ENCODE measurements at places on chromosomes 1 and 21.
A peak's percentile ranks its signal among the peaks of the same experiment; 100 is the strongest.

DNA sequence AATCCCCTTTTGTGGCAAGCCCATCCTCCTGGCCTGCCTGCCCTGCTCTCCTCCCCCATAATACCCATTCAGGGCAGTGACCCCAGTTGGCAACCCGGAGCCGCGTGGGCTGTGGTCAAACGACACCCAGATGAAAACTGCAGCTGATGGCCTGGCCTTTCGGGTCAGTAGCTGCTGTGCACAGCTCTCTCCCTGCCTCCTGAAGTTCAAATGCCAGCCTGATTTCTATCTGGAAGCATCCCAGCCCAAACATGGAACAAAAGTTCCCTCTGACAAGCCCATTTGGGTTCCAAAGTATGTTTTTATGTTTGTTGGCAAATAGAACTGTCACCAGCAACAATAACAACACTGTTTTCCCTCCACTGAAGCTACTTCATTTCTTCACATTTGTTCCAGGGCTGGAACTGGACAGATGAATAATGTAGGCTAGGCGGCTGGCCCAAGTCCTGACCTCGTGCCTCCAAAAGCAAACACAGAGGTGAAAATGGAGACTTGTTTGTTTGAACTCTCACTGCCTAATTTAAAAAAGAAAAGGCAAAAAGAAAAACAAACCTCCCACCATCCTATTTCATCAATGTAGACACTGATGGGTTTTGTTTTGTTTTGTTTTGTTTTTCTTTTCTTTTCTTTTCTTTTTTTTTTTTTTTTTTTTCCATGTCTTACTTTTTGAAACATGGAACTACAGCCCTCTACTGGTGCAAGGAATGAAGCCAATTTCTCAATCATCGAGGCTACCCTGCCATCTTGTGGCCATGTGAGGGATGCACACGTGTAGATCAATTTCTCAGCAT, 179.0 kb downstream of the ADSS2 start:
- H3K27me3 ChIP-seq = no peaks in the 10 kb centered on the region
- no peaks in the 10 kb centered on the region for H3K4me1 ChIP-seq
- DNase-seq = peak; percentile 70
- H3K36me3 ChIP-seq = no peaks in the 10 kb centered on the region
- H3K27ac ChIP-seq = no peak overlapping the region
- no peak overlapping the region for H3K4me3 ChIP-seq

DNA sequence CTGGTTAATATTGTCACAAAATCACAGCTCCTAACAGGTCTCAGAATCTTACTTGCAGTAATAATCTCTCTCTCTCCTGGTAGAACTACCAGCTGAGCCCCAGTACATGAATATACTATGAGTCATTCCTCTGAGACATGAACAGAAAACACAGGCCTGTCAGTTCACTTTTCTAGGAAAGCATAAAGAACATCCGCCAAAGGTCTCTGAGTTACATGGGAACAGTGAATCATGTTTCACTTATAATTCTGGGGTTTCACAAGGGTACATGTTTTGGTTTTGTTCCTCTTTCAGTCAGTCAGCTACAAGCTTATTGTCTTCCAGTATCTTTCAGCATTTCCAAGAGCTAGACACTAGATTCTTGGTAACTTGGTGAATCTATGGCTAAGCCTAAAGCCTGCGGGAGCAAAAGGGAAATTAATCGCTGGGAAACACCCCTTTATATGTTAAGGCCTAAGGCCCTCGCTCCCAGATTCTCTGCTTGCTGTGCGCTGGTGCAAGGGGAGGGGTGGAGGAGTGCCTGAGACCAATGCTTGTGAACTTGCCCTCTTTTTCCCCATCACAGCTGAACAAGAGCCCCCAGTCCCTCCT, 31.7 kb downstream of the IFNGR2 start:
- H3K27me3 ChIP-seq = no peaks in the 10 kb centered on the region
- H3K4me1 ChIP-seq = no peaks in the 10 kb centered on the region
- no peak overlapping the region for H3K4me3 ChIP-seq
- DNase-seq = no peak

- no peak overlapping the region for H3K4me3 ChIP-seq
- H3K4me1 ChIP-seq = no peaks in the 10 kb centered on the region
- no peaks in the 10 kb centered on the region for H3K36me3 ChIP-seq
- no peaks in the 10 kb centered on the region for H3K27me3 ChIP-seq
- no peak overlapping the region for H3K27ac ChIP-seq
These were observed 22.8 kb upstream of the RNU1-4 start for GRCh38 chr1:16717336-16718098.

DNA sequence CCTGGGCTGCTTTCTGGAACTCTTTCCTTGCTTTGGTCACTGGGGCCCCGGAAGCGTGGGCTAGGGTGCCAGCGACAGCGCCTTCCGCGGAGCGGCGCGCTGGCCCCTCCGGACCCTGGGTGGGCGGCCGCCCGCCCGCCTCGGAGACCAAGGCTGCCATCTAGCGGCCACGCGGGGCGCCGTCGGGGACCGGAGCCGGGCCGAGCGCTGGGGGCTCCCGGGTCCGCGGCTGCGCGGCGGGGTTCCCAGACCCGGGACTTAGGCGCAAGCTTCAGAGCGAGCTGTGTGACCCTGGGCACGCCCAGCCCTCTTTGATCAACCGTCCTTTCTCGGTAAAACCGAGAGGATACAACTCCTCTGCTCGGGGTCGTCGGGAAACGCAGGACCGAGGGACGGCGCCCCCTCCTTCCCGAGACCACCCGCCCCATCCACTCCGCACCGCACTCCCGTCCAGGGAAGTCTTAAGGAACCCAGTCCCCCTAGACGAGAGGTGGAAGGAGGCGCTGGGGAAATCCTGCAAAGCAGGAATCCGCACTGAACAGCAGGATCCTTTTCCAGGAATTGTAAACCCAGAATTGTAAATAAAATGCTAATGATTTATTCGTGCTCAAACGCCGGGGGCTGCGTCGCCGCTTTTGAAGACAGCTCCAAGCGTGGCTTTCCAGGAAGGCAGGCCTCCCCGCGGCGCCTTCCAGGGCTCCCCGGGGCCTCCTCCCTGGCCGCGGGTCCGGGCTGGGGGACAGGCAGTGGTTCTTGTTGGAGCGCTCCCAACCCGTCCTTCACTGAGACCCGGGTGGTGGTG, 41.2 kb downstream of the RRAGC start:
- H3K4me3 ChIP-seq = peak overlapping the region; percentile 34
- no peak overlapping the region for H3K27ac ChIP-seq
- peaks cover 16% of the 10 kb centered on the region for H3K4me1 ChIP-seq

DNA sequence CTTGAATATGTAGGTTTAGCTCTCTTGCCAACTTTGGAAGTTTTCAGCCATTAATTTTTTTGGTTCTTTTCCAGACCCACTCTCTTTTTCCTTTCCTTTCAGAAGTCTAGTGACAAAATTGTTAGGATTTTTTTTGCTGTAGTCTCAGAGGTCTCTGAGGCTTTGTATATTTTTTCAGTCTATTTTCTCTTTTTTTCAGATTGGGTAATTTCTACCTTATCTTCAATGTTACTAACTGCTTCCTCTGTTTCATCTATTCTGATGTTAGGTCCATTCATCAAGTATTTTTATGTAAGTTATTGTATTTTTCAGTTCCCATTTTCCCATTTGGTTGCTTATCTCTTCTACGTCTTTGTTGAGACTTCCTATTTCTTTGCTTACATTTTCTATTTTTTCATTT, 15.7 kb downstream of the RGS2 start:
- H3K36me3 ChIP-seq = no peaks in the 10 kb centered on the region
- H3K4me1 ChIP-seq = no peaks in the 10 kb centered on the region
- H3K27me3 ChIP-seq = no peaks in the 10 kb centered on the region
- no peak overlapping the region for H3K4me3 ChIP-seq
- DNase-seq = no peak

DNA sequence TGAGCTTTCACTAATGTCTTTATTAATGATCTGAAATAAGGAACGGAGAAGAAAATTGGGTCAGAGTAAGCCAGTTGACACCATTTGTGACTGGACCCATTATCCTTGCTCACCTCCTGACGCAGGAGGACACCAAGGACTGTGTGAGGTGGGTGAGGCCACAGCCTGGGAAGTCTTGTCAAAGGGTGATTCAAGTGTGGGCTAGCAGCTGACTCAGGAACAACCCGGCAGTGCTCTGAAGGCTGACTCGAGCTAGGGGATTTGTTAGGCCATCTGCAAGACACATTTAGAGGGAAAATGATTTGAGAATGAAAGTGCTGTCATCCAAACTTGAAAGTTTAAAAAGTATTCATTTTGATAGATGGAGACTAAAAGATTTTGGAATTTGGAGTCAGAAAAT, 21.2 kb downstream of the PRRX1 start:
- H3K27ac ChIP-seq = no peak overlapping the region
- H3K27me3 ChIP-seq = no peaks in the 10 kb centered on the region
- no peaks in the 10 kb centered on the region for H3K4me1 ChIP-seq
- H3K4me3 ChIP-seq = no peak overlapping the region
- H3K36me3 ChIP-seq = no peaks in the 10 kb centered on the region

DNA sequence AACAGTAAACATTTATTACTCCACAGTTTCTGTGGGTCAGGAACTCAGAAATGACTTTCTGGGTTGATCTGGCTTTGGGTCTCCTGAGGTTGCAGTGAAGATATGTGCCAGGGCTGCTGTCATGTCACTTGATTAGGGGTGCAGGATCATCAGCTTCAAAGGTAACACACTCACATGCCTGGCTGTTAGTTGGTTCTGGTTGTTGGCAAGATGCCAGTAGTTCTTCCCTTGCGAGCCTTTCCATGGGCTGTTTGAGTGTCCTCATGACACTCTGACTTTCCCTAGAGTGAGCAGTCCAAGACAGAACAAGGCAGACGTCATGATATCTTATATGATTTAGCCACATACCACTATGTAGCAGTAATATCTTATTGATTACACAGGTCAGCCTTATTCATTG, 1.8 kb downstream of the SWT1 start:
- no peaks in the 10 kb centered on the region for H3K27me3 ChIP-seq
- DNase-seq = no peak
- no peak overlapping the region for H3K27ac ChIP-seq
- no peaks in the 10 kb centered on the region for H3K4me1 ChIP-seq
- H3K36me3 ChIP-seq = no peaks in the 10 kb centered on the region

- H3K36me3 ChIP-seq = no peaks in the 10 kb centered on the region
- no peak overlapping the region for H3K27ac ChIP-seq
- H3K4me1 ChIP-seq = no peaks in the 10 kb centered on the region
- no peaks in the 10 kb centered on the region for H3K27me3 ChIP-seq
- no peak for DNase-seq
- H3K4me3 ChIP-seq = no peak overlapping the region
These were observed 69.5 kb upstream of the DESI2 start for GRCh38 chr1:244583358-244583982.

- DNase-seq = no peak
- no peaks in the 10 kb centered on the region for H3K27me3 ChIP-seq
These were observed 7.4 kb downstream of the GDAP2 start for GRCh38 chr1:117921991-117922390.

DNA sequence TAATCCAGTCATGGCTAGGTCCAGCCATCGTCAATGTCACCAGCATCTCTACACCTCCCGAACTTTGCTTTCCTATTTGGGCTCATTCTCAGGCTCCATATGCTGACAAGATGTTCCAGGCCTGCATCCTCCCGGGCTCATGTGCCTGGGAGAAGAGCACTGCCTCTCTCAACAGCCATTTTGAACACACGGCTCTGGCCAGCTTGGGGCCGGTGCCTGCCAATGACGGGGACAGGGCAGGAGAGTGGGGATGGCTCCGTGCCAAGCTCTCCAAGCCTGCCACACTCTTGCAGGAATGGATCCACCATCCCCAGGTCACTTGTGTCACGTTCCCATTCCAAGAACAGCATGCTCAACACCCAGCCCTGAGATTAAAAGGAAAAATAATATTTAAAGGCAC, 61.4 kb upstream of the PAX7 start:
- DNase-seq = no peak
- no peaks in the 10 kb centered on the region for H3K4me1 ChIP-seq
- no peaks in the 10 kb centered on the region for H3K36me3 ChIP-seq
- H3K4me3 ChIP-seq = no peak overlapping the region
- no peaks in the 10 kb centered on the region for H3K27me3 ChIP-seq

DNA sequence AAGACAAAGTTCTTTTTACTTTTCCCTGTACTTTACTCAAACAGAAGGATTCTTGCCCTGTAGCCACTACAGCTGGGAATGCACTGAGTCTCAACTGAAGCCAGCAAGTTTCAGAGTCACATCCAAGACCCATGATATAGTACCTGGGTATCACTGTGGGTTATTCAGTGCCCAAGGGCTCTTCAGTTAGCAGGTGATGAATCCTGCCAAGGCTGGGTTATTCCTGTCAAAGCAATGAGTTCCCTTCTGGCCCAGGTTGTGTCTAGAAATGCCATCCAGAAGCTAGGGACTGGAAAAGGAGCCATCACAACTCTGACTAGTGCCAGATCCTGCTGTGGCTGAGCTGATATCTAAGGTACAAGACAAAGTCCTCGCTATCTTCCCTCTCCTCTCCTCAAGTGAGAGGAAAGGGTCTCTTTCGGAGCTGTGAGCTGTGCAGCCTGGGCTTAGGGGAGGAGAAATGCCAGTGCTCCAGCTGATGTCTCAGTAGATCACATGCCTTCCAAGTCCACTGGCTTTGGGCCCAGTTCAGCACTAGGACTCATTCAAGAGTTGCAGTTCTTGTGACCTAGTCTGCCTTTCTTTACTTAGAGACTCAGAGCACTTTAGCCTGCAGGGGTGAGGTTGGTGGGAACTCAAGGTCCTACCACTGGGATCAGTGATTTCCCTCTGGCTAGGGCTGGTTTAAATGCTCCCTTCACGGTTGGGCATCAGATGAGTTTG, 369.4 kb downstream of the TBX15 start:
- DNase-seq = no peak
- no peak overlapping the region for H3K27ac ChIP-seq
- H3K4me3 ChIP-seq = no peak overlapping the region

DNA sequence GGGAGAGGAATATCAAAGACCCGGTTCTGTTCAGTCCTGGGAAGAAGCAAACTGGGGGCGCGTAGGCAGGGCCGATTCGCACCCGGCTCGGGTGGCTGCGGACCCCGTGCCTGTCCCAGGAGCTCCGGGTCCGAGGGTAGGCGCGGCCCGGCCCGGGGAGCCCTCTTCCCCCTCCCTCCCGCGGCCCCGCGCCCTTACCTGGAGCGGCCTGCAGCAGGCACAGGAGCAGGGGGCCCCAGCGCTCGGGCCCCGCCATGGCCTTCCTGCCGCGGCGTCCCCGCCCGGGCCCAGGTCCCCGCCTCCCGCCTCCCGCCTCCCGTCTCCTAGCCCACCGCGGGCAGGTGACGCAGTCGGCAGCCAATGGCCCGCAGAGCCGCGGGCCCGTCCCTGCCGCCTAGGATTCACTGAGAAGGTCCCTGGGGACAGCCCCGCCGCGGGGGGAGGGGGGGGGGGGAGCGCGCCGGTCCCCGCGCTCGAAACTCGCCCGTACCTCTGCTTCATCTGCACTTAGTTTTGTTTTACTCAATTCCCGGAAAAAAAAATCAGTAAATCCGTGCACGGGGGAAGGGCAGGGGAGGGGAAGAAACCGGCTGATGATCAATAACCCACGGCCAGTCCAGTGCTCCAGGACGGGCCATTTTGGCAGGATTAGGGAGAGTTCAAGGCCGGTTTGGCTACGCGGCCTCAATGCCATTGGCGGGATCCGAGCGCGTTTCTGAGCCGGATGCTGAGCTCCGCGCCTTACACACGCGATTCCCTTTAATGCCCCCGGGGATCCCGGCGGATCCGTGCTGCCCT, at the start of gene IFNLR1:
IFNLR1 (minus strand) TSS at position 297 of the 798 bp plus-strand sequence; CDS start at position 256, 41 bp downstream.
- peak within 1 kb of the TSS; percentile 71 for H3K27ac ChIP-seq
- H3K4me3 ChIP-seq = peak within 1 kb of the TSS; percentile 41
- no peaks in the 10 kb centered on the region for H3K27me3 ChIP-seq
- no peaks in the 10 kb centered on the region for H3K4me1 ChIP-seq
- DNase-seq = peak; percentile 86

All from colonic mucosa (tissue), 4 donors.